ENCODE measurements at places on chromosomes 6 and 20. TPM values are rescaled to one million over a fixed set of nuclear protein-coding genes. Genes with fewer than 3 reads are reported as not detected.

DNA sequence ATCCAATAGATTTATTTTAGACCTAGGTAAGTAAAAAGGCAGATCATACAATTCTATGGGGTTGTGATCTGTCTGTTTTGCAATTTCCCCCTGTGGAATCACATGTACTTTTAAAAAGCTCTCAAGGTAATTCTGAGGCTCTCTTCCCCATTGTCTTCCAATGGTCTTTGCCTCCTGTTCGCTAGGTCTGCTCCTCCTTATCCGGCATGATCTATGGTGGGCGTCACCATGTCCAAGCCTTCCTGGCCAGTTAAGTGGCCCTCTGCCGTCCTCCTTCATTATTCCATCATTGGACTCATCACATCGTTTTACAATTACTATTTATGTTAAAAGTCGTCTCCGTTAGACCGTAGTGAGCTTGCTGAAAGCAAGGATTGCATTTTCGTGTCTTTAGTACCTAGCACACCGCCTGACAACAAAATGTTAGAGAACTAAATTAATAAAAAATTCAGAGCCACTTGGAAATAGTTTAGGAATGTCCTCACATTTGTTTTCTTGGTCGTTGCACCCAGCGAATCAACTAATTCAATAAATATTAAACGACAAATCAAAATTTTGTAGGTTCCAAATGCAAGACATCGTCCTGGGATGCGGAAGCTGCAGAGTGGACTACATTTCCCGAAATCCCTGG lies 2.2 kb upstream of the STXBP5 start:
- no peak for DNase-seq

DNA sequence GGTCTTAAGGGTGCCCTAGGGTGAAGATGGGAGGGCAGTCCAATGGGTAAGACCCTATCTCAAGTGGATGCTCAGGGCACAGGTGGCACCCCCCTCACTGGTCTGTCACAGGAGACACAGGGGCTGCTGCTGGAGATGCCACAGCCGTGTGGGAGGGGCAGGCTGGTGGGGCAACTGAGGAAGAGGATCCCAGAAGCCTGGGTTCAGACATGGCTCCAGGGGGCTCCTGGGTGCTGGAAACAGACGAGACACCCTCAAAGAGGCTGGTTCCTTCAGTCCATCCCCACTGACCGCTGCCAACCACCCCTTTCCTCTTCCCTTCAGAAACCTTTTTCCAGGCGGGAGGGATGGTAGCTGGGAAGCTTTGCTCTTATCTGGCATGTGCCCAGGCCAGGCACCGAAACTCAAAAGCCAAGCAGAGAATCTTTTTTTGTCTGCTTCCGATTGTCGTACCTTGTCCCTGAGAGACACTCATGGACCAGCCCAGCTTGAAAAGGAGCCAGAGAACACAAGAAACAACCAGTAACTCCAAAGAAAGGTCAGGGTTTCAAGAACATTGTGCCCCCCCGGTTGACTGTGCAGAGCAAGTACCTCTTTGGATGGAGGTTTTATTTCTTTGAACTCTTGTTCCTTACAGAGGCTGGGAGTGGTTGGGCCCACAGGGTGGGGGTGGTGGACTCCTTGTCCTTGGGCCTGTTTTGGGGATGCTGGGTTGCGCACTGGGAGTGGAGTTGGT lies 28.5 kb upstream of the EMILIN3 start:
- no peak for DNase-seq

GRCh38 chr6:4055420-4056041 lies 23.4 kb downstream of the FAM217A start:
- no peak for DNase-seq

GRCh38 chr6:149181304-149181703 lies 136.2 kb upstream of the TAB2 start:
- DNase-seq = no peak

- no peak for DNase-seq
Measured at GRCh38 chr6:3825331-3825831, 23.8 kb upstream of the FAM50B start.

DNA sequence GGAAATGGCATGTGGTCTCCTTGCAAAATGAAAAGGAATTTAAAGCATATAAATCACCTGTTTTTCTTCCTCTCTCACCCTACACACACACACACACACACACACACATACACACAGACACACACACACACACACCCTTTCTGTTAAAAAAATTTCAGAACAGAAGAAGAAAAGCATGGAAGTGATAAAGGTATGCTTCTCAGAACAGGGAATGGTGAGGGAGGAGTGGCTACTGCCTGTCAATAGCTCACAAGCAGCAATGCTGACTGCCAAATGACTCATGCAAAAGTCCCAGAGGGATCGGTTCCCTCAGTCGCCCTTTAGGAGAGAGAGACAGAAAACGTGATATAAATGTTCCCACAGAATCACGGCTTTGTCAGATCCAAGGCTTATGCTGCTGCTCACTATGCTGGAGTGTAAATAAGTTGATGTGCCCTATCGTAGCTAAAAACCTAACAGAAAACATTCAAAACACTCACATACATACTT lies 102.6 kb downstream of the IBTK start:
- no peak for DNase-seq

- DNase-seq = no peak
Measured at GRCh38 chr6:71727632-71728294, 158.6 kb upstream of the RIMS1 start.

GRCh38 chr20:19673575-19673974 lies 84.5 kb upstream of the RIN2 start:
- DNase-seq = no peak

DNA sequence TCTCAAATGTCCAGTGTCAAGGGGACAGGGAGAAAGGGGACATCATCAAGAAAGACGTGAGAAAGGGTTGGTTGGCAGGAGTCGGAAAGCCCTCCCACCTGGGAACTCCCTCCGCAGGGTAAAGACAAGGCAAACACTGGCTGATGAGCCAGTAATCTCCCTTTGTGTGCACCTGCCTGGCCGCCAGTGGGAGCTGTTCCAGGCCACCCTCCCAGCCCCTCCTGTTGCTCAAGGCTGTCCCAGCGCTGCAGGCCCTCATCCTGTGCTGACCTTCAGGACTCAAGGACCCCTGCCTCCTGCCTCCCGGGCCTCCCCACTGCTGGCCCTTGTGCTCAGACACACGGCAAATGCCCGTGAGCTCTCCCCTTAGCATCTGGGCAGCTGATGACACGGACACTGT lies 7.4 kb downstream of the FRMD1 start:
- DNase-seq = no peak

DNA sequence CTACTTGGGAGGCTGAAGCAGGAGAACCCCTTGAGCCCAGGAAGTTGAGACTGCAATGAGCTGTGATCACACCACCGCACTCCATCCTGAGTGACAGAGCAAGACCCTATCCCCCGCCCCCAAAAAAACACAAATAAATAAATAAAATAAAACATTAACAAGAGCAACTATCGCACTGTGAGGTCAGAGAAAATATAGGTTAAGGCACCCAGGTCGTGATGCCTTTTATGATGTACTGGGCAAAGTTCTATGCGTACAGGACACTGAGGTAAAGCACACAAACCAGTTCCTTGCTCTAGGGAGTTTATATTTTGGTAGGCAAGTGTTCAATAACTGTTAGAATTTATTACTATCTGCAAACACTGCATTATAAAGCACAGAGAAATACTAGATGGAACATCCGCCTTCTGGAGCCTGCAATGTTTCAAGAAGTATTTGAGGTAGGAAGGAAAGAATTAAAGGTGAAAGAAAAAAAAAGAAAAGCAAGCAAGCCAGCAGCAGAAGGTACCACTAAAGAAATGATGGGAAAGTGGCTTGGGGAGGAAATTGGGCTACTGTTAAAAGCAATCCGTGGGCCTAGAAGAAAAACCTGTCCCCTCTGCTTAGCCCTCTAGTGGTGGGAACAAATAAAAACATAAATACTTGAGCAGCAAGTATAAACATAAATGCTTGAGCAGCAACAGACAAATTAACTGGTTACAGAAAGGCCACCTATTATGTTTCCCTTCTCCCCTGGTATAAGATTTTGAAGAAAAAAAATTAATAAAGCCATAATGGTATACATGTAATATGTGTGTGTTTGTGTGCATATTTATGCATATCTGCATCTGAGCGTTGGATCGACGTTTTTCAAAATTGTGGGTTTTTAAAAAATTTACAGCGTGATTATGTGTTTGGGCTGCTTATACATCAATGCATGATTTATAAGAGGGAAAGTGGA lies 128.0 kb downstream of the PHACTR1 start:
- no peak for DNase-seq

GRCh38 chr6:139186242-139186641 lies 51.4 kb downstream of the HECA start:
- DNase-seq = no peak

DNA sequence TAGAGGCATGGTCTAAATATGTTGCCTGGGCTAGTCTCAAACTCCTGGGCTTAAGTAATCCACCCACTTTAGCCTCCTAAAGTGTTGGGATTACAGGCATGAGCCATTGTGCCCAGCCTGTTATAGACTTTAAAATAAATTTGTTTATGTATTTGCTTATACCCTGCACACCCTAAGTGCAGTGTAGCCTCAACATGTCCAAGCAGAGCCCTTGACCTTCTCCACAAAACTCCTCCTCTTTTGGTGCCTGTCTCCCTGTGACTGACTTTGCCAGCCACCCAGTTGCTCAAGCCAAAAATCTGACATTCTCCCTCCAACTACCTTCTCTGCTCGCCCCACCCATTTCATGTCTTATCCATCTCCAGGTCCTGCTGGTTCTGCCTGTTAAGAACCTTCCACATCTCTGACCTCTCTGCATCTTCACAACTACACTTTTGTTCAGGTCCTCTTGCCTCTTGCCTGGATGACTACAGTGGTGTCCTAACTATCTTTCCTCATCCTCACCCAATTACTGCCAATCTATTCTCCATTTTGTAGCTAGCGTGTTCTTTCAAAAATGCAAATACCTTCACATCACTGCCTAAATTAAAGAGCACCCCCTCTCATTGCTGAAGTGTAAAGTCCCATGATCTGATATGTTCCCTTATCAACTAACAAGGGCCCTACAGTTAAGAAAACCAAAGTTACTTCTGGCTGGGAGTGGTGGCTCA lies 11.2 kb upstream of the KIFC1 start:
- no peak for DNase-seq

- DNase-seq = no peak
Measured at GRCh38 chr20:38975539-38976120, 13.5 kb downstream of the DHX35 start.

The PLA2G7 gene
- not detected for polyA plus RNA-seq

The ABHD16A gene
- polyA plus RNA-seq = 27.3 TPM

The THBS2 gene
- 0.05 TPM for polyA plus RNA-seq

The SNX9 gene
- 27.6 TPM for polyA plus RNA-seq

The TREML1 gene
- 1.6 TPM for polyA plus RNA-seq

The NRN1 gene
- polyA plus RNA-seq = not detected

The HSF2 gene
- 9.1 TPM for polyA plus RNA-seq

The KPNA5 gene
- 19.7 TPM for polyA plus RNA-seq

The SNAP91 gene
- polyA plus RNA-seq = not detected

The BPIFB1 gene
- not detected for polyA plus RNA-seq

The SEL1L2 gene
- polyA plus RNA-seq = not detected

The TUBB2B gene
- not detected for polyA plus RNA-seq
